ENCODE measurements at places on chromosomes 12 and 14.

DNA sequence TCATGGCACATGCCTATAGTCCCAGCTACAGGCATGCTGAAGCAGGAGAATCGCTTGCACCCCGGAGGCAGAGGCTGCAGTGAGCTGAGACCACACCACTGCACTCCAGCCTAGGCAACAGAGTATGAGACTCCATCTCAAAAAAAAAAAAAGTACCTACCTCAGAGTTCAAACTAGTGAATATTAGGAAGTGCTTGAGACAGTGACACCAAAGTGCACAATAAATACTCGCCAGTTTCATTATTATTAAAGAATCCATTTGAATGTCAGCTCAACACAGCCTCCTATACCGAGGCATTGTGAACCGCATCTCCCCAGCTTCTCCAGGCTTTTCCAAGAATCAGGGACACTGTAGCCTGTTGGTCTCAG lies 5.0 kb downstream of the GAPDH start:
- no peak for DNase-seq

DNA sequence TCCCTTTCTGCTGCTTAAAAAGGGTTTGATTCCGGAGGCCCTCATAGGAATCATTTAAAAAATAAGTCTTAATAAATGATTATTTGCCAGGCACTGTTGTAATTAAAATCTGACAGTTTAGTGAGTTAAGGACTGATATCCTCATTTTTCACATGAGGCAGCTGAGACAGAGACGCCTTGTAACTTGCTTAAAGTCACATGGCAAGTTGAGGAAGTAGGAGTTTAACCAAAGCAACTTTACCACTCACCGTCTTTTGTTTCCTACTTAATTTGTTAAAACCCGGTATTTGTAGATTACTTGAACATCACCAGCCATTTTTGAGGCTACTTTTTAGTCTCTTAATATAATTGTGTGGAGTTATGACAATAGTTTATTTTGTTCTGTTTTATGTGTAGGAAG lies 2.4 kb downstream of the TIGAR start:
- no peak for DNase-seq

DNA sequence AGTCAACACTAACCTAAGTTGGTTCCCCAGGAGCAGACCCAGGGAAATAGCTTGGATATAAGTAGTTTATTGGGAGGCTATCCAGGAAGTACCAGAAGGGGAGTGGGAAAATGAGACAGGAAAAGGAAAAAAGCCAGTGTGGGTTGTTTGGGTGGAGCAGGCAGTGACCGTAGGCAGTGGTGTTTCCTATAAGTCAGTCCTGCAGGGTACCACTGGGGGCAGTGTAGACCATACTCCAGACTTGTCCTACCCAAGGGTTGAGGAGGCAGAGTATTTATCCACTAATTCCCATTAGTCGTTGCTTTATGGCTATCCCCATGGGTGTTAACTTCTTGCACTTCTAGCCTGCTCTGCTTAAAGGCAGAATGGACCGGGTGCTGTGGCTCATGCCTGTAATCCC lies 6.4 kb upstream of the CCDC60 start:
- no peak for DNase-seq

GRCh38 chr12:128801879-128802391 lies 21.8 kb downstream of the SLC15A4 start:
- no peak for DNase-seq

GRCh38 chr14:63286071-63286470 lies 32.7 kb downstream of the GPHB5 start:
- DNase-seq = peak; percentile 71

GRCh38 chr14:89641495-89642175 lies 224.6 kb upstream of the FOXN3 start:
- DNase-seq = no peak

DNA sequence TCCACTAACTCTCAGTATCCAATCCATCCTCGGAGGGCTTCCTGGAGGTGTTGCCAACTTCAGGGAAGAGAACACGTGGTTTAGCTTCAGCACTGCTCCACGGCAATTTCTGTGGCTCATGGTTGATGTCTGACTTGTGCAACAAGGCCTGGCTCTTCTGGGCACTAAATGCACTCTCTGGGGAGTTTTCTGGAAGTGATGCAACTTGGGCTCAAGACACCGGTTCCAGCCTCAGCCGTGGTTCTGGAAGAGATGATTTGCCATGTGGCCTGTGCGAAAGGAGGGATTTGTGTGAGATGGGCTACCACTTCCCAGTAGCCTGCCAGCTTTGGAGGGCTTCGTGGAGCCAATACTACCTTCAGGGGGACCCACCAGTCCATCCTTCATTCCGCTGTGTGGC lies 118.6 kb upstream of the RTL1 start:
- no peak for DNase-seq

DNA sequence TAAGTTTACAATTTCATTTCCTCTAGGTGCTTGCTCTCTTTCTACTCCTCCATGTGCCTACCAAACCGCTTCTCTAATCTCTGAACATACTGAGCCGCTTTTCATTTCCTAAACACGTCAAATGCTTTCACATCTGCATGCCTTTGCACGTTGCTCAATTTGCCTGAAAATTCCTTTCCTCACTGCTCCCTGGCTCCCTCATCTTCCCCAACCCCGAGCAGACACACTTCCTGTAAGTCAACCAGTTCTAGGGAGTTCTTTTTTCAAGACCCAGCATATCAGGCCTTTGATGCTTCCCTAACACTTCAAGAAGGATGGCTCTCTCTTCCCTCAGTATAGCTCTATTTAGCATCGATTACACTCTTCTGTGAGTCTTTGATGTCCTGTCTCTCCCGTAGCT lies 50.3 kb downstream of the LMO3 start:
- DNase-seq = no peak

- no peak for DNase-seq
These were observed 1498.5 kb upstream of the TMEM132C start for GRCh38 chr12:126768517-126768916.

- no peak for DNase-seq
These were observed 8.9 kb downstream of the VAMP1 start for GRCh38 chr12:6461401-6462233.

- no peak for DNase-seq
These were observed 522.0 kb upstream of the SEL1L start for GRCh38 chr14:82055515-82056115.

DNA sequence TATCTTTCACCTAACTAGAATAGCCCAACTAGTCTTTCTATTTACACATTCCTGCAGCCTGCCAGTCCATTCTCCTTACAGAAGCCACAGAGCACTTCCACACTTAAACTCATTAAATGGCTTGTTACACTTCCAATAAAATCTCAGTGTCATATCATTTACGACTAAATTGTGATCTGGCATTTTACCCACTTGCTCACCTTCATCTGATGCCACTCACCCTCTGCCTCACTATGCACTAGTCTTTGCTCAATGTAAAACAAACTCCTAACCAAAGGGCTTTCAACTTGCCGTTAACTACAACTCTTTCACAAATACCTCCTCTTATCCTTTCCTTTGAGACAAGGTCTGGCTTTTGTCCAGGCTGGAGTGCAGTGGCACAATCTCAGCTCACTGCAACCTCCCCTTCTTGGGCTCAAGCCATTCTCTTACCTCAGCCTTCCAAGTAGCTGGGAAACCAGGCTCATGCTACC lies 24.1 kb downstream of the YAF2 start:
- no peak for DNase-seq

All from NCI-H1930 (cell line).